ENCODE measurements at places on chromosomes 7 and 10.
A peak's percentile ranks its signal among the peaks of the same experiment; 100 is the strongest.

DNA sequence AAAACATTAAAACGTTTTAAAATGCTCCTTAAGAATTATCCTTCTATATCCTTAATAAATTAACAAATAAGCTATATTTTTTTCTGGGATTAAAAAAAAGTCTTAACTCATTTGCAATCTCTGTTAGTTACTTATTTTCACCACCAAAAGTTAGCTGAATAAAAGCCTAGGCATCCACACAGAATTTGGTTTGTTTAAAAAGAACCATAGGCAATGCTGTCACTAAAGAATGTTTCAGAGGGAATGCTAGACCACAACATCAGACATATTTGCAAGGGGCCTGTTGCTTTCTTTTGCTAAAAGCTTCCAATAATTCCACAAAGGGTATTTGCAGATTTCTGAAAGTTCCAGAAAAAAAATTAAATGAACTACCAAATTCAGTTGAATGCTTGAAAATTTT lies 244.2 kb downstream of the POU6F2 start:
- H3K27me3 ChIP-seq = no peaks in the 10 kb centered on the region
- H3K27ac ChIP-seq = no peak overlapping the region
- DNase-seq = no peak
- H3K4me3 ChIP-seq = no peak overlapping the region
- H3K4me1 ChIP-seq = no peaks in the 10 kb centered on the region

DNA sequence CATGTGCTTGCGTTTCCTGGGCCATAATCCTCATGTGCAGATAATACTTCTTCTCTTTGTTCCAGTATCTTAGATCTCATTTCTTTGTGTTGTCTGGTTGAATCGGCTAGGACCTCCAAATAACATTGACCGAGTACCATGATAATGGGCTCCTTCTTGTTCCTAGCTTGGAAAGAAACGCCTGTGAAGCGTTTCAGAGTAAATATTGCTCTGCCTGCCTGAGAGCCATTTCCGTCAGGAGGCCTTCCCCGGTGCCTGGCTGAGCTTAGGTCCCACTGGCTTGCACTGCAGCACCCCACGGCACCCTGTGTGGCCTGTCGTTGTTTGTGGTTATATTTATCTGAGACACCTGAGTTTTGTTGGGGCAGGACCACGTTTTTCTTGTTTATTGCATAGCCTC lies 17.7 kb downstream of the FOXK1 start:
- DNase-seq = no peak
- H3K27ac ChIP-seq = no peak overlapping the region
- no peaks in the 10 kb centered on the region for H3K4me1 ChIP-seq
- no peaks in the 10 kb centered on the region for H3K27me3 ChIP-seq
- peaks cover 4% of the 10 kb centered on the region for H3K36me3 ChIP-seq

- no peaks in the 10 kb centered on the region for H3K27me3 ChIP-seq
- no peak overlapping the region for H3K27ac ChIP-seq
- no peak for DNase-seq
- H3K4me3 ChIP-seq = no peak overlapping the region
- no peaks in the 10 kb centered on the region for H3K4me1 ChIP-seq
These were observed 21.5 kb downstream of the BTAF1 start for GRCh38 chr10:91944880-91945630.

DNA sequence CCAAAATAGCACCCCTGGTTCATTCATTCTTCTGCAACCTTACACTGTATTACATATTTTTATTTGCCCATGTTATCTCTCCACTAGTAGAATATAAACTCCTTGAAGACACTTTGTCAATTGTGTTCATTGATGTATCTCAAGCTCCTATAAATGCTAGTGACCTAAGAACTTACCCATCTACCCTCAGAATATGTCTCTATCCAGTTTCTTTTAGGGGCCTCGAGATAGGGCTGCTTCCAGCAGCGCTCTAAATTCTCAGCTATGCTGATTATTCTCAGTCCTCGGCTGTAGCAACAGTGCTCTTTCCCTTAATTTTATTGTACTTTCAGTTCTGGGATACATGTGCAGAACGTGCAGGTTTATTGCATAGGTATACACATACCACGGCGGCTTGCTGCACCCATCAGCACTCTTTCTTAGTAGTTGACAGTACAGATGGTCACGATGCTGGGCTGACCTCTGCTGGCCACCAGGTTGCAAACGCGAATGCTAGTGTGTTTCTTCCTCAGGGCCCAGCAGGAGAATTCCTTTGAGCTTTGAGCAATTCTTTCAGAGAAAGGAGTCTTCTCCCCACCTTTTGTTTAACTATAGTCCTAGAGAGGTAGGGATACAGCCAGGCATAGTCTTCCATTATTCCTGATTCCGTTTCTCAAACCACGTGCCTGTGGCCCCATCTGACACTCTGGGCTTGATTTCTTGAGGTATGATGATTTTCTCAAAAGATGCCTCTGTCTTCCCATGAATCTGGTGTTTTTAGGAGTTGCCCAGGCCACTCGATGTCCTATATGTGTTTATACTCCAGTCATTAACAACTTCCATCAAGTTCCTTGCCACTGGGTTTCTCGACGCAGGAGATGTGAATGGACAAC lies 49.1 kb upstream of the CDC14C start:
- H3K27ac ChIP-seq = no peak overlapping the region
- no peak overlapping the region for H3K4me3 ChIP-seq
- no peak for DNase-seq
- no peaks in the 10 kb centered on the region for H3K4me1 ChIP-seq

GRCh38 chr10:113930482-113931057 lies 76.1 kb downstream of the NHLRC2 start:
- peaks cover 7% of the 10 kb centered on the region for H3K4me1 ChIP-seq
- DNase-seq = no peak
- no peak overlapping the region for H3K4me3 ChIP-seq
- H3K36me3 ChIP-seq = no peaks in the 10 kb centered on the region

DNA sequence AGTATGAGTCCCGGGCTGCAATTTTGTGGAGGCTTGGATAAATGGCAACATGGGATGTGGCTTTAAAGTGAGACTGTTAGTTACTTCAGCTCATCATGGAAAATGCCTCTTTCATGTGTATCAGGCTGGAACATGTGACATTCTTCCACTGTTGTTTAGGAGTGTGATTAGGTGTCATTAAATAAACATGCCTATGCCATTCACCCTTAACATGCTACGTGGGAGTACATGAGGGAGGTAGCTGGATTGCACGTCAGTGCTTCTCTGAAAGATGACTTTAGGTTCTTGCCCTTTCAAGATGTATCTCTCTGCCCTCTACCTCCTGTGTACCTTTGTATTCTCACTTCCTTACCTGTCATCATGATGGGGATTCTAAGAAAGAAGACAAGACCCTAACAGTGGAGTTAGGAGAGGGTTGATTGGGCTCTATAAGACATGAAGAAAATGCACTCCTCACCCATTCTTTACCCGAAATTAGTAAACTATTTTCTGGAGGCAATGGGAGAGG lies 8.9 kb downstream of the AKR1E2 start:
- H3K4me3 ChIP-seq = no peak overlapping the region
- H3K27me3 ChIP-seq = no peaks in the 10 kb centered on the region
- H3K4me1 ChIP-seq = peaks cover 3% of the 10 kb centered on the region
- peaks cover 2% of the 10 kb centered on the region for H3K36me3 ChIP-seq
- H3K27ac ChIP-seq = no peak overlapping the region

DNA sequence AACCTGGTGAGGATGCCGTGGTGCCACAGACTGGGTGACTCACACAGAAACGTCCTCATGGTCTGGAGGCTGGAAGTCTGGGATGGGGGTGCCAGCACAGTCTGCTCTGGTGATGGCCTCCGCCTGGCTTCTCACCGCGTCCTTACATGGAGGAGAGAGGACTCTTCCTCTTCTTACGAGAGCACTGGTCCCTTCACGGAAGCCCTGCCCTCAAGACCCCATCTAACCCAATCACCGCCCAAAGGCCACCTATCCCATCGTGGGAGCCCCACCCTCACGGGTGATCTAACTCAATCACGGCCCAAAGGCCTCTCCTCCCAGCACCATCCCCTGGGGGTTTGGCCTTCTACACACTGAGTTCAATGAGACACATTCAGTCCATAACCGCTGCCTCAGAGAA lies 137.7 kb downstream of the PTPRN2 start:
- H3K36me3 ChIP-seq = no peaks in the 10 kb centered on the region
- H3K4me3 ChIP-seq = no peak overlapping the region
- DNase-seq = no peak

DNA sequence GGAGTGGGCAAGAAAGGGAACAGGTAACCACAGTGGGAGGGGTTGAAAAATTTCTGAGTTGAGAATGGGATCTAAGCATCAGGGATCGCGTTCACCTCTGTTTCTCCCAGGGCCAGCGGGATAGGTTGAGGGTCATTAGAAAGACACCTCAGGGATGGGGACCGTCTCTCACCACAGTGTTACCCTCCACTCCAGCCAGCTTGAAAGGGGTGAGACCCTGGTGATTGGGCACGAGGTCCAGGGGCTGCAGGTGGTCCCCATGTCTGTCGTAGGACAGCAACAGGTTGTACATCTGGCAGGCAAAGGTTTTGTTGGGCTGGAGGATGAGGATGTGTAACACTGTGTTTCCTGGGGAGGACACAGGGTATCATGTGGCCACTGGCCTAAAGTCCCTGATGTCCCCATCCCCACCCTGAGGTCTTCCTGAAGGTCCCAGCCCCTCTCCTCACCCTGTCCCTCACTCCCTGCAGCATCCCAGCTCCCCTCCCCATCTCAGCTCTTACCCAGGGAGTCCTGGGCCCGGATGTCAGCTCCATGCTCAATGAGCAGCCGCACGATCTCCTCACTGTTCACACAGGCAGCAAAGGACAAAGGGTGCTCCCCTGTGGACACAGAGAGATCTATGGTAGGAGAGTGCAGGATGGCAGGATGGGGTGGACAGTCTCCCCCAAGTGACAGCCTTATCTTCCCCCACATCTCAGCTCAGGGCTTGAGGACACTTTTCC lies 9.1 kb downstream of the TRPV6 start:
- DNase-seq = no peak
- H3K4me1 ChIP-seq = peaks cover 5% of the 10 kb centered on the region
- no peaks in the 10 kb centered on the region for H3K27me3 ChIP-seq
- no peak overlapping the region for H3K27ac ChIP-seq
- H3K36me3 ChIP-seq = peaks cover 21% of the 10 kb centered on the region

DNA sequence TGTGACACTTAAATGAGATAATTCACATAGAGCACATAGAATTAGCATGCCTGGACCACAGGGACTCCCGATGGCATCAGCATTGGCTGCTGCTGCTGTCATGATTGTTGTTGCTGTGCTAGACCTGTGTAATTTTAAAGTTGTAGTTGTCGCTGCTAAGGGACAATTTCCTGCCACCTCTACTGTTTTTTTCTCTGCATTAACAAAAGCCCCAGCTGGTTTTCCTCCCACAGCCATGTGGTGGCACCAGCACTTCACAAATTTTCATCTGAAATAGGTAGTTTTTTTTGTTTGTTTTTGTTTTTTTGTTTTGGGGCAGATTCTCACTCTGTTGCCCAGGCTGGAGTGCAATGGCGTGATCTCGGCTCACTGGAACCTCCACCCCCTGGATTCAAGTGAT lies 25.4 kb upstream of the PRXL2A start:
- no peak overlapping the region for H3K27ac ChIP-seq
- no peaks in the 10 kb centered on the region for H3K36me3 ChIP-seq
- DNase-seq = peak; percentile 46
- H3K27me3 ChIP-seq = no peaks in the 10 kb centered on the region
- peaks cover 3% of the 10 kb centered on the region for H3K4me1 ChIP-seq

DNA sequence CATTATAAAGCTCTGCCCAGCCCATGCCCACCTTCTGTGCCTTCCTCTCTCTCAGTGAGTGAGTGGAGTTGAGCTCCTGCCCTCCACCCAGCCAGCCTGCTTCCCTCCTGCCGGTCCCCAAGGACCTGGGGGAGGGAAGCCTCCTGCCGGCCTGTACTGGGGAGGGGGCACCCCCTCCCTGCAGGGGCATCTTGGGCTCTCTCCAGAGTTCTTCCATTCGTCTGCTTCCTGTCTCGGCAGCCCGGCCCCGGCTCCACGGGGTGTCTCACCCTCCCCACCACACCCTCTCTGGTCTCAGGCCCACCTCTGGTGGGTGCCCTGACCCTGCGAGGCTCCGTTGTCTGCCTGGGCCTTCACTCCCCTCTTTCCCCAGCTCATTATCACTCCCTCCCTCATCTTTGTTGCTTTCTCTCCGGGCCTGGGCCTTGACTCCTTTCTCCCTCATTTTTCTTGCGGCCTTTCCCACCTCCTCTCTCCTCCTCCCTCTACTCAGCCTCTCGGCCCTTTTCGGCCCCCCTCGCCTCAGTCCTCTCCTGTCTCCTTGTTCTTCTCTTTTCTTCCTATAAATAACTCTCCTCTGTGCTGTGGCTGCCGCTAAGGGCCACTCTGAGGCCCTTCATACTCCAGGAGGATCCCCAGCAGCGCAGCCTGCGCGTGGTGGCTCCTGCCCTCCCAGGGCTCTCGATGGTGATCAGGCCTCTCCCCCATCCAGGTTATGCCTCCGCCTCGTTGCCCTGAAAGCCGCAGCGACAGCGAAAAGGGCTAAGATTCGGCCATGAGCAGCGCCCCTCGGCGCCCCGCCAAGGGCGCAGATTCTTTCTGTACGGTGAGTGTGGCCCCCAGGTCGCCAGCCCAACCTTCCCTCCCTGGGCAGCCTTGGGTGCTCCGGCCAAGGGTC lies 2.1 kb downstream of the SLC4A2 start:
- no peaks in the 10 kb centered on the region for H3K27me3 ChIP-seq
- no peak overlapping the region for H3K4me3 ChIP-seq
- peaks cover 35% of the 10 kb centered on the region for H3K4me1 ChIP-seq
- no peak overlapping the region for H3K27ac ChIP-seq

GRCh38 chr7:146960773-146961391 lies 844.3 kb downstream of the CNTNAP2 start:
- no peak overlapping the region for H3K27ac ChIP-seq
- no peaks in the 10 kb centered on the region for H3K4me1 ChIP-seq
- H3K27me3 ChIP-seq = no peaks in the 10 kb centered on the region
- H3K4me3 ChIP-seq = no peak overlapping the region

DNA sequence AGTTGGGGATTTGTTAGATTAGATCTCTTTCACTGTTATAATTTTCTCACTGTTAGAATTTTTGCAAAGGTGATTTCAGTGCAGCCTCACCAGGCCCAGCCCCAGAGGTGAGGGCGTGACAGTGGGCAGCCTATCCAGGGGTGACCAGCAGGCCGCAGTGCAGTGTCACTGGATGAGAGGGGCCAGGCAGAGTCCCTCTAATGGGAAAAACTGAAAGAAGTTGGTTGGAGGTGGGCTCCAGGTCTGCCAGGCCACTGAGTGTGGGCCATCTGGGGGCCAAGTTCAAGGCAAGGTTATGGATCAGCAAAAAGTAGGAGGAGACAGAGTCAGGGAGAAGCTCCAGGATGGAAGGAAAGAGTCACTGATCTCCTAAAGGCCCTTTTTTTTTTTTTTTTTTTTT lies 90.5 kb upstream of the SDK1 start:
- no peak overlapping the region for H3K27ac ChIP-seq
- H3K4me1 ChIP-seq = no peaks in the 10 kb centered on the region
- no peak for DNase-seq
- H3K4me3 ChIP-seq = no peak overlapping the region
- no peaks in the 10 kb centered on the region for H3K27me3 ChIP-seq

- no peaks in the 10 kb centered on the region for H3K27me3 ChIP-seq
- no peak overlapping the region for H3K4me3 ChIP-seq
- no peak overlapping the region for H3K27ac ChIP-seq
- DNase-seq = no peak
- no peaks in the 10 kb centered on the region for H3K4me1 ChIP-seq
These were observed 14.6 kb downstream of the MCMBP start for GRCh38 chr10:119858063-119858462.
